GM04503 (cell line): ENCODE measurements at places on chromosomes 5 and 9.

DNA sequence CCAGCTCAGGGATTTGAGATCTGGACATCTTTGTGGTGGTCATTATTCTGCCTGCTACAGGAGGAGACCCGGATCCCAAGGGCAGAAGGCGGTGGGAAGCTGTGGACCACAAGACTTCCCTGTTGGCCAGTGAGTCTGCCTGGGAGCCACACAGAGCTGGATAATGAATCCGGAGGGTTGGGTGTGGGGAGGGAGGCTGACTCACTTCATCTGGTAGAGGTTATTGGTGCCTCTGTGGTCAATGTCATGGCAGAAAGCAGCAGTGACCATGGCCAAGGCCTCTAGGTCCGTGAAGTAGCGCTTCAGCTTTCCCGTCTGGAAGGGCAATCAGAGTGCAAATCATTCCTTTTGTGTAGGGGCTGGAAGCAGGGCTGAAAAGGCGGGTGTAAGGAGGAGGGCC lies 58.5 kb downstream of the PDE6A start:
- DNase-seq: no peak

GRCh38 chr5:102625468-102625867 lies 126.7 kb upstream of the SLCO6A1 start:
- DNase-seq: no peak

DNA sequence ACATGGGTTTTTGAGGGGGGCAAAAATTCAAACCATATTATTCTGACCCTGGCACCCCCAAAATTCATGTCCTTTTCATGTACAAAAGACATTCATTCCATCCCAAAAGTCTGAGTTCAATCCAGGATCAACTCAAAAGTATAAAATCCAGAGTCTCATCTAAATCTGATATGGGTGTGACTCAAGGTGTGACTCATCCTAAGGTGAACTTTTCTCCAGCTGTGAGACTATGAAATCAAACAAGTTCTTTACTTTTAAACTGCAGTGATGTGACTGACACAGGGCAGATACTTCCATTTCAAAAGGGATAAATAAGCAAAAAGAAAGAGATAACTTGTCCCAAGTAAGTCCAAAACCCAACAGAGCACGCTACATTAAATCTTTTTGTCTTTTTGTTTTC lies 20.6 kb upstream of the CYLC2 start:
- DNase-seq: no peak

DNA sequence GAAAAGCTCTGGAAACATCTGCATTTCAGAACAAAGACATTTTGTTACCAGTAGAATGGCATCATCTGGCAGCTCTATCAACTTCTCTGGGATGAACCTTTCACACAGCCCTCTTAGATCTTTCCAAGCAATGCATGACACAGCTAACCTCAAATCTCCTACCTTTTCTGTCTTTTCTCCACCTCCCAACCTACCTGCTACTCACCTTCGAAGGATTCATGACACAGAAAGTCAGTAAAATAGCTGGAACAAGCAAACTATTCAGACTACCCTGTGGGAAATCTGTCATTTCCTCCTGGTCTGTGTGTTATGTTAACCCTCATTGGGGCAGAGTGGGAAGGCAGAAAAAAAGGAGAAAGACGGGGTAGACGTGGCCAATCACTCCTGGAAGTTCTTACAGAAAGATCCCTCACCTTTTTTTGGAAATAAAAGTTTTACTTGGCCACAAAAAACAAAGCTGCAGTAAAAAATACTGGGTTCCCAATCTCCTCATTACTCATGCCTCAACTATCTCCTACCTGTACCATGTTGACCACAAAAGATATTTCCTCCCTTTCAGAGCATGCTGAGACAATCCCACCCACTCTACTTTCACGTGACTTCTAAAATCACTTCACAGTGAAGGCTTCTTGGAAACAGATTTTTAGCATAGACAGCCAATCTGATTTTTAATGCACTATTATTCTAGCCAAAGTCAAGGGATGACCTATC lies 362.1 kb upstream of the RFX3 start:
- no peak for DNase-seq

DNA sequence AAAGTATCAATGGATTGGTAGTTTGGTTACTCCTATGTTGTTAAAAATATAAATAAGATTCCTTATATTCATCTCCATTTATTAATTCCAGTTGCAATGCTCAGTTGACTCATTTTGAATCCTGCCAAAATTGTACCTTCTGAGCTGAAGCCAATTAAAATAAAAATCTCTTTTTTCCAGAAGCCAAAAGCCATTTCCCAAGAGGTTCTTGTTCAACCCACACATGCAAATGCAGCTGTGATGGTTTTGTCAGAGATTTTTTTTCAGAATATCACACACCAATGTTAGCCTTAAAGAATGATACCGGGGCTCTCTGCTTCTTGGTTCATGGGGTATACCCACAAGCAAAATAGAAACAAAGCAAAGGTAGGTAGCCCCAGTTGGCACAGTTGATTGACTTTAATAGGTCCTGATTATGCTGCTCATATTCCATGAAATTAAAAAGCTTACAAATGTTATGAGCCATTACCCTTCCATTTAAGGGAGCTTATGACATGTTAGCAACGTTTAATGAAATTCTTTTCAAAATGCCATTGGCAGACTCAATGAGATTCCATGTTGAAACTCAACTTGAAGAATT lies 208.0 kb downstream of the SGCD start:
- peak; percentile 31 for DNase-seq

DNA sequence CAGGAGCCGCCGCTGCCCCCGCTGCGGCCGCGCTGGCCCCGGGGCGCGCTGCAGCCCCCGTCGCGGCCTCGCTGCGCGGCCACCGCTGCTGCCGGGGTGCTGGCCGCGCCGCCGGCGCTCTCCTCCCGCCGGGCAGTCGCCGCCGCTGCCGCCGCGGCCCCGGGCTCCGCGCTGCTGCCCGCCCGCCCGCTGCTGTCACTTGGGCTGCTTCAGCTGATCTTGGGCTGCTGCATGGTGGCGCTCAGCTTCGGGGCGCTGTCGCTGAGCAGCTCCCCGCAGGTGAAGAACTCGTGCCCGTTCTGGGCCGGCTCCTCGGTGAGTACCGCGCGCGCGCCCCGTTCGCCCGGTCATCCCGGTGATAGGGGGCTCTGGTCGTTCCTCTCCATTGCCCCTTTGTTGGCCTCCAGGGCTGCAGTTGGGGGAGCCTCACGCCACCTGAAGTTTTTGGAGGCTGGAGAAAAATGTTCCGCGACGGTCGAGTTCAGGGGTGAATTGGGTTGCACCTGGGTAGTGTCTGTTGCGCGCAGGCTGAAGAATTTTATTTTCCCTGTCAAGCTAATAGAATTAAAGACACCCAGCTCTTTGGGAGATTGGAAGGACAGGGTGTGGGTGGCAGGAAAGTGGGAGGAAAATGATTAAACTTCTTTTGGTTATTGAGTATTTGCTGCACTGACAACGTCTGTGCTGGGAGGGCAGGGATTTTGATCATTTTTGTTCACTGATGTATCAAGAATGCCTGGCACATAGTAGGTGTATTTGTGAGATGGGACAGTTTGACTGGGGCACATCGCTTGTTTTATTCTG lies 596 bp downstream of the ENTREP1 start:
- no peak for DNase-seq

- no peak for DNase-seq
Observed at GRCh38 chr9:26033336-26033735, 355.1 kb upstream of the TUSC1 start.

DNA sequence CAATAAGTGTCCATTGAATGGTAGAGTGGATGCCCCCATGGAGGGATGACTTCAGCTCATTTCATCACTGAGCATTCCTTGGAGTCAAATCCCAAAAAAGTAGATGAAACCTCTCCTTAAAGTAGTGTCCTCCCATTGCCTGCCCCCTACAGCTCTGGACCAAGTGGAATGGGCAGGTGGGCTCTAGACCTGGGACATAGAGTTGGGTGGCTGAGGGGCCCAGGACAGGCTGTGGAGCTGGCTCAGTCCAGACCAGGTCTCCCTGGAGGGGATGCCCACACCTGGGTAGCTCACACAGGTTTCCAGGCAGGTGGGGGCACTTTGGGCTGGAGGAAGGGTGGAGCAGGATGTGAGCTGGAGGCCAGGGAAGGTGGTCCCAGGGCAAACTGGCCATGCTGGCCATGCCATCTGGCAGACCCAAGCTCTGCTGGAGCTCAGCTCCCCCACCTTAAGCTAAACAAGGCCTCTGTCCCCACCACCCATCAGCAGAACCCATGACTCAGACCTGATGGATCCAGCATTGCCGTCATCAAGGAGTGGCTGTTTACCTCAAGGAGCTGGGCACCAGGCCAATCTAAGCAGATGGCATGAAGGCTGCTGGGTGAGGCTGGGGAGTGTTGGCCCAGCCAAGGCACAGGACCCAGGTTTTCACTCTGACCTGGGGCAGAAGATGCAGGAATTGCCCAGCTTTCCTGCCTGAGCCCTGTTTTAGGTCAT lies 6.2 kb upstream of the SPINK4 start:
- DNase-seq: peak; percentile 53

GRCh38 chr5:54895816-54896341 lies 89.5 kb downstream of the ESM1 start:
- no peak for DNase-seq

DNA sequence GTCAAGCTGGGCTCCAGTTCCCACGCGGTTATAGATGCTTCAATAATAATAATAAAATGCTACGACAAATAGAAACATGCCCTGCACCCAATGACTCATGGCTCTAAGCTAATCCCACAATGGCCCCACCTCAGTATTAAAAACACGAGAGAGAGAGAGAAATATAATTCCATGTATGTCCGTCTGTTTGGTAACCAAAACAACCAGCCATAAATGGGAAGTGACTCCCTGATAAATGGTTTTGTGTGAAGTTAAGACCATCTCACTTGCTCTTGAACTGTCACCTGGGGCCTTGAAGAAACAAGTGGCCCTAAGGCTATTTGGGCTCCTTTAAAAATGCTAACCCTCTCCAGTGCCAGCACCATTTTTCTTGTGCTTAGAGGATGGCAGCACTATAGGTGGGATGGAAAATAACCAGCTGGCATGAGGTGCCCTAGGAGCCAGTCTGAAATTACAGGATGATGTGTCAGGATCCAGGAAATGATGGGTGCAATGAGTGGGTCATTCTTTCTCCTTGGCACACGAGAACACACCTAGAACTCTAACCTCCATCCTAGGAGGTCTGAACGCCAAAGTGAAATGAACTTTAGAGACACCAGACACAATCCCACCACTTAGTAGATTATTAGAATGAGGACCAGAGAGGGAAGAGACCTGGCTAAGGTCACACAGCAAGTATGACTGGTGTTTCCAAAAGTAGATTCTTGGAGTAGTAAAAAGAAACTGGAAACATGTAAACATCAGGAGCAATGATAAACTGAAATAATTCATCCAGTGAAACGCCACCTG lies 35.7 kb upstream of the ADRB2 start:
- no peak for DNase-seq

DNA sequence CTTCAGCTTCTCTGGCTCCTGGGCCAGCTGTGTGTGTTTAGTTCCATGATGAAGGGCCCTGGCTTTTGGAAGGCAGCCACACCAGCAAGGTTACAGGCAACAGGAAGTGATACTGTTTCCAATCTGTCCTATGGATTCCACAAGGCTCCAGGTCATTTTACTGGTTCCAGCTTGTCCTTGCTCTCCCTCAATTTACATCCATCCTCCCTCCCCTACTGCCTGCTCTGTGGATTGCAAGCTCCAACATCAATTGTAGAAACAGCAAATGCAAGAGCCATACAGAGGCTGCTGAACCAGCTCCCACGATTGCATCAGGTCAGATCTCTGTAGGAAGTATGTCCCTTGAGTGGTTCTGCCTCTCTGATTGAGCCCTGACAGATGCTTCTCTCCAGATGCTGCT lies 409.8 kb downstream of the NTRK2 start:
- DNase-seq: no peak

DNA sequence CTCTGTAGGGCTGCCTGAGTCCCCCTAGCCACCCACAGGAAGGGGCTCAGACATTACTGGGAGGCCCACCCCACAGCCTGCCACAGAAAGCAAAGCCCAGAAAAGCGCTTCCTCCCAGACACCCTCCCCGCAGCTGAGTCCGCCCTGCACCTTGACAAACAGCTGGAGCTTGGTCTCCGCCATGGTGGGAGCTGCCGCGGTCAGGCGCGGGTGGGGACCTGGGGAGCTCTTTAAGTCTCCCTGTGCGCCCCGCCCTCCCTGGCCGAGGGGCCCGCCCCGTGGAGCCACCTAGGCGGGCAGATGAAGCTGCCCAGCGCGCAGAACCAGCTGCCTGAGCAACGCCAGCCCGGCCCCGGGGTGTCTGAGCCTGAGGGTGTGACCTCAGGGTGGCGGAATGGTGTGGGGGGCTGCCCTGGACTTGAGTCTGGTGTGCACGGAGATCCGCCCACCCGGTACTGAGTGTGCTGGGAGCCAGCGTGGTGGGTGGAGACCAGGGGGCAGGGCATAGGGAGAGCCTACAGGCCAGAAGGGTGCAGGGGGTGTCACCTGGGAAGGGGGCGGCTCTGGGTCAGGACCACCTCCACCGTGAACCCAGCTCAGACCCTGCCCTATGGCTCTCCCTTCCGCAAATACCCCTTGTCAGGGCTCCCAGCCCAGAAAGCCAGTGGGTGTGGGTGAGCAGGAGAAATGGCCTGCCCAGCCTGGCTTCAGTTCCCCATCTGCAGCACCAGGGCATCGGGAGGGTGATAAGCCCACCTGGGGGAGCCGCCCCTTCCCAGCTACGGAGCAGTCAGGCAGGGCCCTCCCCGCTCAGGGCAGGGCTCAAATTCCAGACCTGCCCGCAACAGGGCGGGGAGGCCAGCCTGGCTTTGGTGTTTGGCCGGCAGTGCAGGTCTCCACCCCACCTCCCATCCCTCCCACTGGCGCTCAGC lies at the start of gene CLIC3:
Gene CLIC3, minus strand, starts transcription at position 208 of the 932 bp plus-strand sequence. Its CDS starts 25 bp downstream, at position 183.
- no peak for DNase-seq

DNA sequence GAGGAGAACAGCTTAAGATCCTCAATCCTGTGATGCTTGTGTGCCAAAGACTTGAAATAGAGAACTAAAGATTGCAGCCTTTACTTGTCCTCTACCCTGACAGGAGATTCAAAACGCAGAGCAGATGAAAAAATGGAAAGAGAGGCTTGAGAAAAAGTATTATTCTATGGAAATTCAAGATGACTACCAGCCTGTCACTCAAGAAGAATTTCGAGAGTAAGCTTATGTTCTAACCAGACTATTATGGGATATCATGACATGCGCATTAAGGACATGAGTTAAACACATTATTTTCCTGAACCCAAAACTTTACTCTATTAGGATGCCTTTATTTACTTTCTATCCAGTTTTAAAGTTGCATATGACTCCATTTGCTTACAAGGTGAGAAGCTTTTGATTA lies 46.4 kb downstream of the PKD2L2 start:
- DNase-seq: no peak

- no peak for DNase-seq
Observed at GRCh38 chr5:130316971-130317680, 412.9 kb downstream of the CHSY3 start.

DNA sequence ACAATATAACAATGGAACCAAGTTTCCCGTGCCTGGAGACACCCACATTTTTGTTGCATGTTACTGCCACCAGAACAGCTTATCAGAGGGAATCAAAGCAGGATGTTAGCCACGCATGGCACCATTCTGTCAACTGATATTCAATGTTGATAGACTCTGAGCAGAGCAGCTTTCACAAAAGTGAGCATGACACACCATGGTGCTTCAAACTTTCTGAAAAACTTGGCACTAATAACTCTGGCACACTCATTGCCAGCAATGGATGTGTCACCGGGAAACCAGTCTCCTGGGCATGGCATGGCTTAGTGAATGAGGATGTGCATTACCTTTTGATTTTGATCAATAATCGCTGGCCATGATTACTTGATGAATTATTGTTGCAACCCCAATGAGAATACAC lies 19.7 kb downstream of the NIPSNAP3B start:
- no peak for DNase-seq
